ENCODE measurements at places on chromosomes 2 and 18.
A peak's percentile ranks its signal among the peaks of the same experiment; 100 is the strongest.

DNA sequence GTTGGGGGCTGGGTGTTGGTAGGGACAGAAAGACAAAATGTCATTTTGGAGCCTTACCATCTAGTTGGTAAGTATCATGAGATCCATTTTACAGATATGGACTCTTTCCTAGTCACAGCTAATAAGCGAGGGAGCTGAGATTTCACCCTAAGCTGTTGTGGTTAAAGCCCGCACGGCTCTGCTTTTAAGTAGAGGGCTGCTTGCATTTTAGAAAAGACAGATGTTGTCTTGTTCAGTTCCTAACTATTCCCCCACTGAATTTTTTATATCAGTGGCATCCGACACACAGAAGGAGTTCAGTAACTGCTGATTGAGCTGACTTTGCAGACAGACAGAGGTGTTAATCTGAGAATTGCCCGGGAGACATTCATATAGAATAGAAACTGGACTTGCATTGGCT is 3.7 kb downstream of the QPCT start:
- DNase-seq: no peak

DNA sequence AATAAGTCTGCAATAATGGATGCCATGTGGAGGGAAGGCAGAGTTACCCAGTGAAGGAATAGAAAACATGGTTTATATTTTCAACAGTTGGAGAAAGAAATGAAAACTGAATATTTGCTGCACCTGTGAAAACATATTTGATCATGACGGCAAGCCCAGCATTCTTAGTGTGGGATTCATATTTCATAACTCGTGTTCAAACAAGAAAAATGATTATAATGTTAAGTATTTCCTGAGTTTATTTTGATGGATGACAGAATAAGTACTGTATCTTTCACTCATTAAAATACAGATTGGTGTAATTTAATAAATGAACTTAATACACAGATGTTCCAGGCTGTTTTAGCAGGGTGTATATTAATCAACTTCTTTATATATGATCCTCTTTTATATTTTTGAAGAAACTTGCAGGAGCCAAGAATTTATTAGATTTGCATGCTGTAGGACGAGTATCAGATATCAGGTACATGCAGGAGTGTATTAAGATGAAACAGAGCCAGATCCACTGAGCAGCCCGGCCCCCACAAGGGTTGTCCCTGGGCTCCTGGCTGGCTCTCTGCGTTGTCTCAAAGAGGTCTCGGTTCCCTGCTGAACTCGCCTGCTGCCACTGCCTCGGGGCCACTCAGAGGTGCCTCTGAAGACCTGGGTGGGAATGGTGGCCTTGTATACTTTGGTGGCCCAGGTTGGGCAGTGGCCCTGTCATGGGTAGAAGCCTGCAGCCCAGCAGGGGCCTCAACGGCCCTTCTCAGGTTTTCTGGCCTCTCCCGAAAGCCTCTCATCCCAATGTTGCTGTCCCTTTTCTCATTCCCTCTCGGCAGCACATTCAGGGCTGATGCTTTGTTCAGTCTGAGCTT is 95.0 kb upstream of the LDAH start:
- DNase-seq: no peak

- DNase-seq: no peak
These were observed 340.2 kb downstream of the CMPK2 start for GRCh38 chr2:6525475-6525964.

DNA sequence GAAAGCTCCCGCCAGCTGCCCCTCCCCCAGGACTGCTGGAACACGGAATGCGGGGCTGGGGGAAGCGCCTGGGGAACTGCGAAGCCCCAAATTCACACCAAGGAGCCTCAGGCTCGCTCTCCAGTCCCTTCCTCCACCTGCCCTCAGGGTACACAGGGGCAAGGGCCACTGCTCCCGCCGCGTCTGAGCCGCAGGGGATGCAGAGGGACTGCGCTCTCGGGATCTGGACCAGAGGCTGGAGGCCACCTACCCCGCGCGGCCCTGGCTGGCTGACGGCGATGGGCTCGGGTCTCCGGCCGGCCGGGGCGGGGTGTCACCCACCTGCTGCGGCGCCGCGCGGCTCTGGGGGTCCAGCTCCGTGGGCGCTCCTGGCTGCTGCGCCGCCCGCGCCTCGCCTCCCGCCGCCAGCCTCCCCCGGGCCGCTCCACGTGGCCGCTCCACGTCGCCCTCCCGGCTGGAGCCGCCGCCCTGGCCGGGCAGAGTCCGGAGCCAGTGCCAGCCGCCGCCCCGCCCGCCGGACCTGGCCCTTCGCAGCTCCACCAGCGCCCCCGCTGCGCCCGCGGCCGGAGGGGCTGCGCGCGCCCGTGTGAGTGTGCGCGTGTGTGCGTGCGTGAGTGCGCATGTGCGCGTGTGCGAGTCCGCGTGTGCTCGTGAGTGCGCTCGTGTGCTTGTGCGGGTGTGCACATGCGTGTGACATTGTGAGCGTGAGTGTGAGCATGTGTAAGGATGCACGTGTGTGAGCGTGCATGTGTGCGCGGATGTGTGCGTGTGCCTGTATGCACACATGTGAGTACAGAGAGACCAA is at the start of gene CGREF1:
CGREF1 (minus strand) TSS at position 604 of the 805 bp plus-strand sequence. CDS start 14,762 bp downstream, outside the sequence.
- peak; percentile 50 for DNase-seq

DNA sequence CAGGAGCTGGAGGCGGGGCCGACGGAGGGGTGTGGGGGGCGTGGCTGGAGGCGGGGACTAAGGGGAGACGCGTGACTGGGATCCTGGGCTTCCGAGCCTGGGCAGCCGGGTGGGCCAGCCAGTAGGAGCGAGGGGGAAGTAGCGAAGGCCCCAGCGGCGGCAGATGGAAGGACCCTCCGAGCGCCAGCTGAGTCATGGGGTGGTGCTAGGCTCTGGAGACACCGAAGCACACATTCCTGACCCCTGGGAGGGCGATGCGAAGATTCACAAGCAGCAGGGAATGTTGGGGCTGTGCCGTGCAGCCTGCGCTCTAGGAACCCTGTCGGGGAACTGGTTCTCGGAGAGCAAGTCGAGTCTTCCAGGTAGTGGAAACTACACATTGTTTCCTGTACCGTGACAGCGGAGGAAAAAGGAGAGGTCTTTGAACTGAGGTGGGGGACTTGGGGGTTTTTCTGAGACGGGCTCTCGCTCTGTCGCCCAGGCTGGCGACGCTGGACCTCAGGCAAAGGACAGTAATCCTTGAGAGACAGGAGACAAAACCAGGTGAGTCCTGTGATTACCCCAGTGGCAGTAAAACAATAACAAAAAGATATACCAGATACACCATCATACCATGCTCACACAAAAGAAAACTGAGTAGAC is 650 bp upstream of the AFG3L2 start:
- no peak for DNase-seq
